Activated CD4-positive, alpha-beta T cell treated with anti-CD3 and anti-CD28 coated beads for 4 hours (primary cell): ENCODE measurements at places on chromosomes 4 and X.
A peak's percentile ranks its signal among the peaks of the same experiment; 100 is the strongest.

GRCh38 chr4:85732124-85732523 is 257.2 kb downstream of the ARHGAP24 start:
- no peak for DNase-seq

GRCh38 chr4:15240764-15241163 is 187.1 kb upstream of the C1QTNF7 start:
- no peak for DNase-seq

DNA sequence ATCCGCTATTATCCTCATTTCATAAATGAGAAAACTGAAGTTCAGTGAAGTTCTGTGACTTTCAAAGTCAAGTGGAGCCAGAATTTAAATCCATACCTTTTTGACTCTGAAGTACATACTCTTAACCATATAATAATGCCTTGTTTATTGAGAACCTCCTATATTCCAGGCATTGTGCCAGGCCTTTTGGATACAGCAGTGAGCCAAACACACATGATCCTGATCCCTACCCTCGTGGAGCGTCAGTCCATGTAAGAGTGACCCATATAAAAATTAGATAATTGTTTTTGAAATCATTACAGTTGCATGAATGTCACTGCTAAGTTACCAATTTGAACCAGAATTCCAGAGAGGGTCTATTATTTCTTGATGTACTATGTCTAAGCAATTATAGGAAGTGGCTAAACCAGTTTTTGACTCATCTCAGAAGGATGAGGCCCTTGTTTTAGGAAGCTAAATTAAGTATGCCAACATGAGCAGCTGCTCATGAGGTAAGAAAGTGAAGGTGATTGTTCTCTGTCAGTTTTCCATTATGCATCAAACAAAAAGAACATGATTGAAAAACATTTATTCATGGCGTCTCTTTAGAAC is 289.5 kb downstream of the GLUD2 start:
- no peak for DNase-seq

- DNase-seq: no peak
These were observed 34.6 kb downstream of the MAP9 start for GRCh38 chr4:155342142-155342541.

DNA sequence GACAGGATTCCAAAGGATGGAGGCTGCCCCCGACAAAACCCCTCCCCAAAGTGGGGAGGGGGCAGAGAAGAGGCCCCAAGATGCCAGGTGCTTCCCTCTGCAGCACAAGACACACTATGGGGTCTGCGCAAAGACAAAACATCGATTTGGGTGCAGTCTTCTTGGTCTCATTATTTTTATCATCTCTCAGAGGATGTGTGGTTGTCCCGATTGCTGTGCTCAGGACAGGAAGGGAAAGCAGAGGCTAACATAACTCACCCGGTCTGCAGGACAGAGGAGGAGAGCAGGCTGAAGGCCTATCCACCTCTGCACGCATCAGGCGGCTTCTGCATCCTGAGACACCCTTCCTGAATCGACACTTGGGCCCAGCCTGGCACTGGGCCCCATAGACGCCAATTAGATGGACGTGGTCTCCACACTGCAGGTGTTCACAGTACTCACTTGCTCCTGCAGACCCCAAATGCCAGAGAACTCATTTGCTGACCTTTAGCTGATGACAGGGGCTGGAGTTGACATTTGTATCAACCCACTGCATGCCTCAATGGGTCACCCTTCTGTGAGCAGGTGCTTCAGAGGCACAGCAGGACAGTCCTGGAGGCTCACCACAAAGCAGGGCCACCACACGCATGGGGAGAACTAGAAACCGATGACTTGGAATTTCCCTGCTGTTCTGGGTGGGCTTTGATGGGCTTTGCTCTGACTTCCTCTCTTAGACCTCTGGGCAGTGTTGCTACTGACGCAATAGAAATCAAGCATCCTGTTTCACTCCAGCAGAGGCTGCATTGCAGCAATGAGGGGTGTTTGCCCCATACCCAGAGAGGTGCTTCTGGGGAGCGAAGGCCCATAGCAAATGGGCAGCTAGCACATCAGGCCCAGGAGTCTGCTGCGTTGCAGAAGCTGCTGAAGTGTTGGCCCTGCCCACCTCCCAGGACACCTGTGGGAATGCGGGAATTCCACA is 96.3 kb upstream of the ENPP6 start:
- no peak for DNase-seq

DNA sequence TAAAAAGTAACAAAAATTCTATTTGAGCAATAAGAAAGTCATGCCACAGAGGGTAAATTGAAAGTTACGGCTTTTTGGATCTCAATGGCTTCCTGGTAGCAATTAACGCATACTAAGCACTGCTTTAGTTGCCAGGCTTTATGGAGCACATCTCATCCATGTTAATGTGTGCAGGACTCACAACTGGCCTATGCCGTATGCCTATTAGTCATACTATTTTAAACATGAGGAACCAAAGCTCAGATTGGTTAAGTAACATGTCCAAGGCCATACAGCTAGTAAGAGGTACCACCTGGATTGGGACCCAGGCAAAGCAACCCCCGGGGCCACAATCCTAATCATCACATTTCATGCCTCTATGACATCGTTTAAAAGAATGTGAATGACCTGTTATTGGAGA is 17.1 kb downstream of the DAPP1 start:
- DNase-seq: no peak

GRCh38 chrX:136450050-136450830 is 37.5 kb upstream of the BRS3 start:
- no peak for DNase-seq

DNA sequence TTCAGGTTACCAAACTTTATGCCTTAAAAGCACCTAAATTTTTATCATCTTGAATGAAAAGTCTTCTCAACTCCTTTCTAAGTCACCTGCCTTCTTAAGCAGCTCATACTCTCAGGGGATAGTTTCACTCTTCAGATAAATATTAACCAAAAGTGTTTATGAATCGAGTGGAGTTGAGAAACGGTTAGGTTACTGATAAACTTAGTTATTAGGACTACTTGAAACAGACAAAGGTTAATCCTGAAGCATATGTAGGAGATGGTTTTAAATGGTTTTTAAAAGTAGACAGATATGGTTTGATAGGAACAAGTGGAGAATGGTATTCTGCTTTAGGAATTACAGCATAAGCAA is 32.8 kb downstream of the CLDN22 start:
- DNase-seq: no peak

DNA sequence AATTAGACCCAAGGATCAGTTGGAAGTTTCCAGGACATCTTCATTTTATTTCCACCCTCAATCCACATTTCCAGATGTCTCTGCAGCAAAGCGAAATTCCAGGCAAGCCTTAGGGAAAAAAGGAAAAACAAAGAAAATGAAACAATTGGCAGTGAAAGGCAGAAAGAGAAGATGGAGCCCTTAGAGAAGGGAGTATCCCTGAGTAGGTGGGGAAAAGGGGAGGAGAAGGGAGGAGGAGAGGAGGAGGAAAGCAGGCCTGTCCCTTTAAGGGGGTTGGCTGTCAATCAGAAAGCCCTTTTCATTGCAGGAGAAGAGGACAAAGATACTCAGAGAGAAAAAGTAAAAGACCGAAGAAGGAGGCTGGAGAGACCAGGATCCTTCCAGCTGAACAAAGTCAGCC is at the start of gene PLP1:
Gene PLP1 (plus strand): TSS at position 295 of the 400 bp plus-strand sequence. CDS start 156 bp downstream, outside the sequence.
- no peak for DNase-seq

- no peak for DNase-seq
These were observed 14.8 kb downstream of the ARHGEF6 start for GRCh38 chrX:136765821-136766356.

- no peak for DNase-seq
These were observed 55.3 kb downstream of the CCDC158 start for GRCh38 chr4:76365636-76366035.

GRCh38 chr4:168781926-168782325 is 228.1 kb downstream of the CBR4 start:
- DNase-seq: no peak

DNA sequence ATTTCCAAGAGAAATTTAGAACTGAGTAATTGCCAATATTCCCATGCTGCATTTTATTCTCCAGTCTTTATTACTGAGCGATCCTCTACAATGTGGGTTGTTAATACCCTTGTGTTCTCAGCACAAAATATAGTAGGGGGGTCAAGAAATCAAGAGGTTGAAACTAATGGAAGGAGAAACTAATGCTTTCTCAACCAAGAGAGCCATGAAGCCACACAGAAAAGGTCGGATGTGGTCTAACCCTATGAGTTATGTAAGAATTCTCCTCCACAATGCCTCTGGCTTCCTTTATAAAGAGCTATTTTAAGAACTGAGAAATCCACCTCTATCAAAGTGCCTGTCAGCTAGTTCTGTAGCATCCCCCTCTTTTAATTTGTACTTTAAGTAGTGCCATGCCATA is 268.5 kb downstream of the CHIC1 start:
- no peak for DNase-seq

DNA sequence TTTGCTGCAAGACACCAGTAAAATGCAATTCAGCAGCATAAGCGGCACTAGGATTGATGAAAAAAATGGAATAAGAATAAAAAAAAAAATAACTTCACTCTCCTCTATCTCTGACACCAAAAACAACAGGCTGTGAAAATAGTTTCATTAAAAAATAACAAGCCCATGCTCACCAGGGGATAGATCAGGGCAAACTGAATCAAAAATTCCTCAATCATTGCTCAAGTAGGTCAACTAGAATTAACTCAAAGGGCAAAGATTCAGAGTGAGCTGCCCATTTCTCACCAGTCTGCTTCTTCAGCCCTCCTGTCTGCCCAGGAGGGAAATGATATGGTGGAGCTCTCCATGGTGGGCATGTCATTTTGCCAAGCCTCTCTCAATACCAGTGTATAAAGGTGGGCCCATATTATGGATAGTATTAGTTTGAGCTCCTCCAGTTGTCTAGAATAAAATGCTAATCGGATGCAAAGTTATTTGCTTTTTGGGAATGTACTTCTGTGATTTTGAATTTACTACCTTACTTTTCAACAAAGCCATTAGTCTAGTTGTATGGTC is 153.9 kb downstream of the UNC5C start:
- no peak for DNase-seq

- DNase-seq: no peak
These were observed 182.5 kb upstream of the GALNT7 start for GRCh38 chr4:172986114-172986513.

GRCh38 chr4:73869130-73870055 is at the start of gene CXCL1:
CXCL1 (plus strand) TSS chr4:73869393; CDS start chr4:73869471, 78 bp downstream.
- DNase-seq: no peak

DNA sequence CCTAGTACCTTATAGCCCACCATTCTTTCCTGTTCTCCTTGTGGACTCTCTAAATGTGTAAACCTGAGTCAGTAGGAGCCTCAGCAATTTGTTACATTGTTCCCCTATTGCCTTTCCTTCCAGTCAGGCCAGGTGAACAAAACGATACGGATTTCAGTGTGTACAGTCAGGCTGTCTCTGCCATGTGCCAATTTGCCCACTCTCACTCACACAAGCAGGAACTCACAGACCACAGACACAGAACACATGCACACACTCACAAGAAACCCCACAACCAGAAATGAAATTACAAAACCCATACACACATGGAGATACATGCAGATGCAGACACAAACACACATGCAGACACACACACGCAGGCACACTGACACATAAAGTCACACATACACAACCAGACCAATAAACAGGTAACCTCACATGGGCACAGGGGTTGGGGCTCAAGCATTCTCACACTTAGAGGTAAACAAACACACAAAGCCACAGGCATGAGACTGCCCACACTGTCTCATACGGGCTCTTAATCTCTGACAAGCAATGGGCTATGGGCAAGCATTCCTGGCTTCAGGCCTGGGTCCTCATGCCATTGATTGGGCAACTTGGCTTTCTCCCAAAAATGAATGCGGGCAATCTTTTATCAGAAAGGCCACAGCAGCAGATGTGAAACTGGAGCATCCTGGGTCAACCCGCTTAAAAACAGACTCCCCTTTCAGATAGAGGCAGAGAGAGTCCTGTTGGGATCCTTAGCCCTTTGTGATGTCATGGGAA is 68.7 kb downstream of the NBDY start:
- DNase-seq: no peak

GRCh38 chr4:104942990-104943743 is 203.5 kb upstream of the TET2 start:
- no peak for DNase-seq

DNA sequence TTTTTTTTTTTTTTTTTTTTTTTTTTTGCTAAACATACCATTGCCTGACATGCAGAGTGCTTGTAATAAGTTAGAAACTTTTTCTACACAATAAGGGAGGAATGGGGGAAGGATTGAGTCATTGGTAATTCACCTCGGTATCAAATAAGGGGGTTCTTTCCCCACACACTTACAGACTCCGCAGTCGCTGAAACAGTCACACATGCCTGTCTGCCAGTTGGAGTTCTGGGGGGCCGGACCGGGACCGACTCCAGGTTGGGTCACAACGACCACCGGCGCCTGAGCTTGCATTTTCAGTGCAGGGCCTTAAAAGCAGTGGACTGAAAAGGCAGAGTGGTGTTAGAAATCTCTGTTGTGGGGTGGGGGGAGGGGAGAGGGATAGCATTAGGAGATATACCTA is 6.9 kb downstream of the PLAC8 start:
- peak; percentile 34 for DNase-seq

DNA sequence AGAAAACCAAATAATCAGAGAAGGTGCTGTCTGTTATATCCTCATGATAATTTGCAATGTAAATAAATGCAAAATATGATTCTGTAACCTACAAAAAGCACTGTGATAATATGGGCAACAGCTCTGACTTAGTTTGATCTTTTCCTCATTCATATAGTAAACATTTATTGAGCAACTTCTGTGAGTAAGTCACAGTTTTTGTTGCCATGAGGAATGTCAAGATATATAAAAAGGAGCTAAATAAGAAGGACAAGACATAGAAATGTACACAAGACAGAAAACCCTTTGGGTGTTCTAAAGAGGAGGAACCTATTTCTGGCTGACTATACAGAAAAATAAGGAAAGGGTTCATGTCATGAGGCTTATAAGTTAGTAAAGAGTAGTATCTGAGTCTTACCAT is 44.3 kb downstream of the ARSJ start:
- no peak for DNase-seq

GRCh38 chrX:9390121-9390520 is 74.7 kb upstream of the TBL1X start:
- no peak for DNase-seq

DNA sequence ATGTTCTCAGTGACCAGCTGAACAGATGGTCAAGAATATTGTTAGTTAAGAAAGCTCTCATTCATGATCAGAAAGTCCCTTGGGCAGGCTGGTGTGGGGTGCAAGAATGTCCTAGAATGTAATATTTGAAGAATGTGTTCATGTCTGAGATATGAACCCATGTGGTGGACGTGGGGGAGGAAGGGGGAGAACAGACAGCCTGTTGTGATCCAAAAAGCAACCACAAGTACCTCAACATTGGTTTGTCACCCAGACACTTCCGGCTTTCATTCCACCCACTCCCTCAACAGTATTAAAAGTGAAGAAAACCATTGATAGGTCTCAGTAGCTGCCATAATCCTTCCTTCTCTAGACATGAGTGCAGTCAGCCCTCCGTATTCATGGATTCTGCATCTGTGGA is 82.2 kb downstream of the MAML3 start:
- peak; percentile 69 for DNase-seq

GRCh38 chrX:9466124-9466495 is 1.3 kb downstream of the TBL1X start:
- no peak for DNase-seq

- no peak for DNase-seq
These were observed 21.4 kb upstream of the FAM9B start for GRCh38 chrX:9055354-9055753.

- DNase-seq: no peak
These were observed 88.3 kb upstream of the CITED1 start for GRCh38 chrX:72393836-72394517.
